ENCODE measurements at places on chromosomes 1 and 21.

DNA sequence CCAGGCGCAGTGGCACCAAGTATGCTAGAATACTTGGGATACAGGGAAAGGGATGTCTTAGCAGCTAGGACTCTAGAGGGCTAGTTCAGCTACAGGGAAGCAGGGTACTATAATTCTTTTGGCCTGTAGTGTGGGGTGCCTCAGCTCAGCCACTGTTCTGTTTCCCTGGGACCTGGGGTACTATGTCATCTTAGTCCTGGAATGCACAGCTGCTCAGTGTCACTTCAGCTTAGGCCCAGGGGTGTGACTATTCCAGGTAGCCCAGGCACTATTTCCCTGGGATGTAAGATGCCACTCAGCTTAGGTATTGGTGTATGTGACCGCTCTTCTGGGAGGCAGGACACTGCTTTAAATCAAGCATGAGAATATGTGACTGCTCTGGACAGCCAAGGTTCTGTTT is 34.1 kb downstream of the RGSL1 start:
- no peak for DNase-seq

GRCh38 chr21:28483301-28484035 is 509.2 kb downstream of the LTN1 start:
- no peak for DNase-seq

- DNase-seq = no peak
These were observed 11.2 kb downstream of the PINK1 start for GRCh38 chr1:20644416-20644815.

- no peak for DNase-seq
These were observed 13.0 kb upstream of the LRP8 start for GRCh38 chr1:53340660-53341520.

Data from activated CD8-positive, alpha-beta memory T cell treated with anti-CD3 and anti-CD28 coated beads for 4 hours (primary cell).